ENCODE measurements at places on chromosomes 4 and X.

DNA sequence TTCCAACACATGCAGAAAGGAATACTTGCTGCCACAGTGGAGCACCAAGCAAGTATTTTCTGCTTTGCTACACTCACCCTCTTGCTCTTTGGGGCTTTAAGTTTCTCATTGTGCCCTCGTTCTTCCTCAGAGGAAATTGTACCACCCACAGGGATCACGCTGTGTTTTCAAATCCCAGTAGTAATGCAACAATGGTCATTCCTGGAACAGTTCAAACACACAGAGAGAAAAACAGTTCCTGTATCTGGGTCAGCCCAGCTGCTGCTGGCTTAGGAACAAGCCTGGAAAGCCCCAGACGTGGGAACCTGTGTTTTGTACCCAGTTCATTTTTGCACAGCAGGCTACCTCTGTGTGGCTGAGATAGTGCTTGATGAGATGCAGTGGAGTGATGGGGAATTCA is 907.8 kb downstream of the STPG2 start:
- no peak for DNase-seq

DNA sequence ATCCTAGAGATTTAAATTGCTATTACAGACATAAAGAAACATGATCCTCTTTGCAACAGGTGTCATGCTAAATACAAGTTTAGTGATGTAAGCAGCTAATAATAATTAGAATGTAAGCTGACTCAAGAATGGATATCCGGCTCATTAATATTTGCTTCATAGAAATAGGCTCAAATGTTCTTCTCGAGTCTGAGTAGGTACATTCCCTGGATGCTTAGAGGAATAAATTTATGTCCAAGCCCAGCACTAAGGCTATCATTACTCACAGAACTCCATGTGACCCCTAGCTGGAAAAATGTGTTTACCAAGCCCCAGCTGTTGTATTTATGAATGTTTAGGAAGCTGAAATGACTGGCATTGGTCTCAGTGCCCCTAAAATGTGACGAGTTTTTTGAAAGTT is 87.6 kb upstream of the TSPAN7 start:
- no peak for DNase-seq

DNA sequence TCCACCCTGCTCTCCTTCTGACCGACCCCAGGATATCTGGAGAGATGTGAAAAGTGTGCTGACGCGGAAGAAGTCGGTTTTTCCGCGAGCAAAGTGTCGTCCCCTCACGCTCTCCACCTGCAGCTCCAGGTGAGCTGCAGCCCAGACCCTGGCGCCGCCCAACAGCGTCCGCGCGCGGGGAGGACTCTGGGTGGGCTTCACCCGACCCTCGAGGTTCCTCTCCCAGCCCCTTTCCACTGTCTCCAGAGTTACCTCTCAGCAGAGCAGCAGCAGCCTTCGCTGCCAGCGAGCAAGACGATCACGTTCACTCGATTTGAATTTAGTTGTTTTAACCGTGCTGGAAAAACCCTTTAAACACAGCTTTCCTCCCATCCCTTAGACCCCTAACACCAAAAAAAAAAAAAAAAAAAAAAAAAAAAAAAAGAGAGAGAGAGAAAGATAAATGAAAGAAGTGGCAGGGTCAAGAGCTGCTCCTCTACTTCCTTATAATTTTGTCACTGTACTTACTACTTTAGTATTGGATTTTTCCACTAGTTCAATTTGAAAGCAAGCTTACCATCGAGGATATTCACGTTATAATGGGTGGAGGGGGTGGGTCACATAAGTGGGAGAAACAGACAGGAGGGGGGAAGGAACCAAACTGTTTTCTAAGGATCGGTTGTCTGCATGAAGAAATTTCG is 758 bp upstream of the NR3C2 start:
- no peak for DNase-seq

DNA sequence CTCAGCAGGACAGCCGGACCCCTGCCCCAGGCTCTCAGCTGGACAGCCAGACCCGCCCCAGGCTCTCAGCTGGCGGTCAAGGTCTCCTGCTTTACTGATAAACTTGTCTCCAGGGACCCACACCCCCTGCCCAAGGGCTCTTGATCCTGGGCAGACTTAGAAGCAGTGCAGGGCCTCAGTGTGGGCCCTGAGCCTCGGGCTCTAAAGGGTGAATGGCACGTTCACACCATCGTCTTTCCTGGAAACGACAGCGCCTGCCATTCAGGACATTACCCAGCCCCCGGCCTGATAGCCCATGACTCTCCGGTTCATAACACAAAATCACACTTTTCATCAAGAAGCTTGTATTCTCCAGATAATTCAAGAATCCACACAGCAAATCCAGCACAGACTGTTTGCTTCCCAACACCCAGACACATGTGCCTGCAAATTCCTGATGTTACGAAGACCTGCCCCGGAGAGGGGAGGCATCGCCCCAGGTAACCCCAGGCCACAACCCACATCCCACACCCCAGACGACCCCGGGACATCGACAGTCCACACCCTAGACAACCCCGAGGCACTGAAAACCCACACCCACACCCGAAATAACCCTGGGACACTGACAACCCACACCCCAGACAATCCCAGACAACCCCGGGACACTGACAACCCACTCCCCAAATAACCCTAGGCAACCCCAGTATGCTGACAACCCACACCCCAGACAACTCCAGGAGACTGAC is 136.8 kb downstream of the FAM53A start:
- no peak for DNase-seq

Measured in naive B cell (primary cell).